Esophagus squamous epithelium (tissue), 5 donors: ENCODE measurements at places on chromosomes 5 and 9.

DNA sequence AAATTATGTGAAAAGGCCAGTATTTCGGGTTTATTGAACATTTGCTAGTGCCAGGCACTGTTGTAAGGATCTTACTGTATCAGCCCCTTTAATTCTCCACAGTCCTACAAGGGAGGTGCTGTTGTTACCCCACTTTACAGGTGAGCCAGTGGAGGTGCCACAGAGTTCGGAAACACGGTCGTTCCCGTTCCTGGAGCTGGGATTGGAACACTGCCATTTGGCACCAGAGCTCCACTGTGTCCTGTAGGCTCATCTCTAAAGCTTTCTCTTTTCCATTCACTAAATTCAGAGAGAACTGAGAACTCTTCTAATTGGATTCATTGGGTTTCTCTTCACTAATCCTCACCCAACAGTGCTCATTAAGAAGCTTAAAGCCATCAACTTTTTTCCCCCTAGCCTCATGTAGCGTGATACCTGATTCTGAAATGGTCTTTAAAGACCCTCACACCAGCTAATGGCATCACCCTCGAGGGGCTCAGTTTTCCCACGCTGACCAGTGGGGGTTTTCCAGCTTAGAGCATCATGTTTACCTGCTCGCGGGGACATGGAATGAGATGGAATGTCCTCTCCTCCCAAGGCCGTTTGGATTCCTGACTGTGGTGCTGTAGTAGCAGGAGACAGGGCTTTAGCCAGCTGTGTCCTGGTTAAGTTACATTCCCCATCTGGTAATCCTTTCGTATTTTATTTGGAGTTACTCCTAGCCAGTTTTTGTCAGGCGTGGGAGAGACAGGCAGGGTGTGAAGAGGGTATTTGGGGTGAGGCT lies 5.8 kb downstream of the ERGIC1 start:
- DNase-seq: no peak

DNA sequence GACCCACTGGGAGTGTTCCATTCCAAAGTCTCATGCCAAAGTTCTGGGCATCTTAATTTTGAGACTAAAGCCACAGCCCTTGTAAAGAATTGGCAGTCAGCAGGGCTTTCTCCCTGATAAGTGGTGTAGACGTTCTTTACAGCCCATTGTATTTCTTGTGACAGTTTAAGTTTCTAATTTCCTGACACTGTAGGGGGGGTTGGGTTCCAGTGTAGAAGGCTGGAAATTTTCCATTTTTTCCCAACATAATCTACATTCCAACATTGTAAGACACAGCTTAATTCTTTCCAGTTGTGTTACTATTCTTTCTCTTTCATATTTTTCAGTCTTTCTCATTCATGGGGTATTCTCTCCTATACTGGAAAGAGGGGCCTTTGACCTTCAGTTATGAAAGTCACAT lies 121.1 kb downstream of the FBXL7 start:
- no peak for DNase-seq

DNA sequence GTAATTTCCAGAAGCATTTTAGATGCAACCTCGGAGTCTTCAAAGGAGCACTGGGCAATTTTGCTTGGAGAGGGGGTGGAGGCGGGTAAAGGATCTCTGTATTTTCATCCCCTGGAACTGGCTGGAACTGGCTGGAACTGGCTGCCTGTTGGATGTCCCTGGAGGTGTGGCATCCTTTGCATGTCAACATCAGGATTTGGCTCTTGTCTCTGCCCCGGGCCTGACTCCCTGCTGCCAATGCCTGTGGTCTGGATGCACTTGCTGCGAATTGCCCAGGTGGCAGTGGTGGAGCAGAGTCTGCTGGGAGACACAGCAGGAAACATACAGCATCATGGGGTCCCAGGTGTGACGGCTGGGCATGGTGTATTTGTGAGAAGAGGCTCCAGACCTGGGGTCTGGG lies 391.3 kb downstream of the GADD45G start:
- no peak for DNase-seq

DNA sequence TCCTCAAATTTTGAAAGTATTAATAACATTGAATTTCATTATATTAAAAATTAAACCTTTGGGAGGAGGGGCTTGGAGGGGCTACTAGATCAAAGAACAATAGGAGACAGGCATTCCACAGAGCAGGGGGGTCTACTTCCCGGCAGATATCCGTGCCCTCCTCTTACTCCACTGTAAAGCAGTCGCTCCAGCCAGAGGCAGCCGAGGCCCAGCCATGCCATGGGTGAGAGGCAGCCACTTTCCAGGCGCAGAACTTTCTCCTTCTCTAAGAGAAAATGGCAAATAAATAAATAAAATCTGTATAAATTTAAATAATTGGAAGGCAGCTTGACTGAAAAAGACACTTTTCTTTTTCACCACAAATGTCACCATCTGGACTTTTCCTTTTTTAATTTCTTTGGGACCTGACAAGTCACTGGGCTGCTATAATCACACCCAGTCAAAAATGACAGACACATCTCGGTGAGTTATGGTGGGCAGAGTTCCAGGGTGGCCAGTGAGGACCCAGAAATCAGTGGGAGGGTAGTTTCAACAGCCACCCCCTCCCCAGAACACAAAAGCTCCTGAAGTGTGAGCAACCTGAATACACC lies 302.2 kb upstream of the SMARCA2 start:
- DNase-seq: no peak

DNA sequence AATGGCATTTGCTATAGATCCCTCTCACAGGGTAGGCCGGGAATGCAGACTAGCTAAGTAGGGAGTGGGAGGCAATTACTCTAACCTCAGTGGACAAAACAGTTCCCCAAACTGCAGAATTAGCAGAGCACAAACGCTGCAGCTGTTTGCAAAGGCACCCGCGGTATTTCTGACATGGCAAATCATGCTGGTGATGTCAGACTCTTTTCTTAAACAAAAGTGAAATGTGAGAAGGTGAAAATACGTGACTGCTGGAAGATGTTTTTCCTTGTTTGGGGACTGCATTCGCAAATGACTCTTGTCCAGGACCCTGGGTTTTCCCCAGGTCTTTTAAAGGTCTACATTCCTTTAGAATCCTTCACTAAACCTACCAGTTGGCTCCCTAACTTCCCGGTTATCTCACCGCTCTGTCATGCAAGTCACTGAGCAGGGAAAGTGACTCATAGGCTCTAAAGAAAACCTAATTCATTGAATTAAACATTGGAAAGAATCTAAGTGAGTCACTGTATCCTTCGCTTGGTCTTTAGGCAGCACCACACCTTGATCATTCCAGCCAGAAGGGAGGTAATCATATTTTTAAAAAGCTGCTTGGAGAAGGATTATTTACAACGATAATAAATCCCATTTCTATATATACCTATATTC lies 91.5 kb upstream of the DNAH5 start:
- DNase-seq: no peak

- no peak for DNase-seq
Measured at GRCh38 chr5:16135003-16135402, 44.6 kb downstream of the MARCHF11 start.

- no peak for DNase-seq
Measured at GRCh38 chr5:178119915-178120606, 6.7 kb downstream of the N4BP3 start.

- DNase-seq: no peak
Measured at GRCh38 chr9:129319938-129320481, 141.9 kb upstream of the IER5L start.

- DNase-seq: no peak
Measured at GRCh38 chr5:132668706-132669454, 4.9 kb upstream of the IL4 start.

DNA sequence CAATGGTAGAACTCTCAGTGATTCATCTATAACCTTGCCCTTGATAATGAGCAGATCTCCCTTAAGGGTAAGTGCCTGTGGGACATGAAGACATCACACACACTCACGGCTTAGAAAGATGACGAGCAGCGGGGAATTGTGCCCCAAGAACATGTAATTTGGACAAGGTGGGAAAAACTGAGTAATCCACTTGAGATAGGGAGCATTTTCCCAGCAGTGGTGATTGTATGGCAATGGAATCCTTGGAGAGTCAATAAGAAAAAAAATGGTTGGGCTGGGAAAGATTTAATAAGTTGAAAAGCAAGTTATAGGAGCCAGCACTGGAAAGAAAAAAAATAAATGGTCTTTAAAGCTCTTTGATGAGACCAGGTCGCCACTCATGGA lies 193.1 kb downstream of the GLIS3 start:
- no peak for DNase-seq

DNA sequence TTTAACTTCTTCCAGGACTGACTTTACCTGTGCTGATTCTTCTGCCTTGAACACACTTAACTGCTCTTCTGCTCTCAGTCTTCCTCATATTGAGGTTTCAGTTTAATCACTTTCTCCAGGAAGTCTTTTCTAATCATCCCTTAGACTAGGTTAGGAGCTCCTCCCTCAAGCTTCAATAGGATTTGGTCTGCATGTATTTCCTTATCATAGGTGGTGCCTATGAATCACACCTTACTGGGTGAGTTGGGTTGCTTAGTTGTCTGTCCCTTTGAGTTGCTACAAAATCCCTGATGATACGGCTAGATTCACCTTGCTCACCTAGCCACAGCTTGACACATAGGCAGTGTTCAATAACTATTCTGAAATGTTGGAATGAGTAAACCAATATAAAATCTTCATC lies 164.4 kb downstream of the DNAH5 start:
- no peak for DNase-seq
